Heart left ventricle (tissue), 16 donors: ENCODE measurements at places on chromosomes 3 and 15. TPM values are rescaled to one million over a fixed set of nuclear protein-coding genes. Genes with fewer than 3 reads are reported as not detected.

GRCh38 chr3:131371688-131372066 lies 9.9 kb upstream of the NUDT16 start:
- no peak for DNase-seq

IDH2 gene
- 619 TPM for polyA plus RNA-seq

HHLA2 gene
- polyA plus RNA-seq = 0.08 TPM

TMEM266 gene
- not detected for polyA plus RNA-seq

GRCh38 chr15:66126031-66126441 lies 127.5 kb downstream of the MEGF11 start:
- DNase-seq = no peak

DNA sequence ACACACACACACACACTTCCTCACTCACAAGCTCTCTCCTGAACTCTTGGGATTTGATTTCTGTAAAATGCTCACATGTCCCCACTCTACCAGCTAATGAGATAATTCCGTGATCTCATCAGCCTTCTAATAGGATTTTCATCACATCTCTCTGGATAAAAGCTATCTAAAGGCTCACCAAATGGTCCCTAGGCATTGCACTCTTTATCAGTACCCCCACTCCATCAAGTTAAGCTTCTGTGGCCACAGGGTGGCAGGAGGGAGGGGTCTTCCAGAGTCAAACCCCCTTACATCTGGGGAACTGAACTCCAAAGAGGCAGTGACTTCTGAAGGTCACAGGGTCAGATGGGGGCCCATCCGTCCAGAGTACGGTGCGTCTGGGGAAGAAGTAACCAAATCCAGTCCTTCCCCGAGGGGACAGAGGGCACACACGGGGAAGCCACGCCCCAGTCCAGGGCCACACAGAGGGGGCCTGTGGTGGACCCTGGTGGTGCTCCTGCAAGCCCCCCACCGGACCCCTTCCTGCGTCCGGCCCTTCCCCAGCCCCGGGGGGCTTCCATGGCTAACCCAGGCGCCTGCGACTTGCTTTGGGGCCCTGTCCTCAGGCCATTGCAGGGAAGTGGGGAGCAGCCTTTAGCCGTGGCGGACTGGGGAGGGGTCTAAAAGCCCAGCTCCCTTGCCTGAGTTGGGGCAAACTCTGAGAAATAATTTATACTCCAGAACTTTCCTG lies 25.5 kb downstream of the CPN2 start:
- no peak for DNase-seq

- no peak for DNase-seq
Measured at GRCh38 chr3:99662838-99663570, 24.6 kb downstream of the COL8A1 start.

CD86 gene
- 0.38 TPM for polyA plus RNA-seq

TCF12 gene
- 6.5 TPM for polyA plus RNA-seq
